Fibroblast of lung (primary cell): ENCODE measurements at places on chromosomes 7 and 10. TPM values are rescaled to one million over a fixed set of nuclear protein-coding genes. Genes with fewer than 3 reads are reported as not detected.

UPK3BL2 gene
- 1.0 and 3.8 TPM in 2 replicates for total RNA-seq

GFRA1 gene
- 6.3 and 23.1 TPM in 2 replicates for total RNA-seq

PRSS37 gene
- total RNA-seq: not detected in 2 replicates

FOXI2 gene
- not detected in 2 replicates for total RNA-seq

HOXA6 gene
- 3.6 and 4.4 TPM in 2 replicates for total RNA-seq

TRIL gene
- 0.17 and 0.77 TPM in 2 replicates for total RNA-seq

ZNF727 gene
- 1.5 and 6.4 TPM in 2 replicates for total RNA-seq

CCM2 gene
- 40.6 and 52.4 TPM in 2 replicates for total RNA-seq

TMEM178B gene
- total RNA-seq: under 0.01 TPM in 2 replicates

FERD3L gene
- not detected in 2 replicates for total RNA-seq

ANKRD7 gene
- 2.3 and 2.8 TPM in 2 replicates for total RNA-seq

TFPI2 gene
- 1.5 and 14.4 TPM in 2 replicates for total RNA-seq

HOXA3 gene
- total RNA-seq: 1.5 TPM in 2 replicates

PNLIP gene
- not detected in 2 replicates for total RNA-seq

DRGX gene
- total RNA-seq: not detected in 2 replicates

CTAGE15 gene
- total RNA-seq: 0.17 and 0.26 TPM in 2 replicates

CDCA7L gene
- 25.3 and 27.5 TPM in 2 replicates for total RNA-seq

TACR2 gene
- 0.17 and 0.26 TPM in 2 replicates for total RNA-seq

DBNL gene
- 66.8 and 88.2 TPM in 2 replicates for total RNA-seq

CPA5 gene
- not detected in 2 replicates for total RNA-seq

ZNF282 gene
- 16.7 and 23.1 TPM in 2 replicates for total RNA-seq
